ENCODE measurements at places on chromosomes 7 and 10.

- no peak for DNase-seq
These were observed 5.1 kb downstream of the AUTS2 start for GRCh38 chr7:69603351-69603750.

- no peak for DNase-seq
These were observed 837.6 kb upstream of the GHITM start for GRCh38 chr10:83301732-83302131.

GRCh38 chr7:45324683-45325237 lies 167.2 kb downstream of the RAMP3 start:
- DNase-seq = no peak

DNA sequence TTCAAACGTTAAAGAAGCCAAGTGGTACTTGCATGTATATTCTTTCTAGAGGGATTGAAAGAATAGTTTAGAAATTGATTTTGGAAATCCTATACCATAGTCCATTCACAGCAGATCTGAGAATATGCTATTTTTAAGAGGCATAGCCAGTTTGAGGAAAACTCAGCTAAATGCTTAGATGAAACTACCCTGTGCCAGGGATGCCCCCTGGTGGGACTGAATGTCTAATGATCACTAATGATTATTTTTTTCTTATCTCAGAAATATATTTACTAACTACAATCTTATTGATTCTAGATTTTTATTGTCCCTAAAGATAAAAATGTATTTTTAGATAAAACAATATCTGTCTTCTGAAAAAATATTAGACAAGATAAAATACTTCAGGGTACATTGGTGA lies 844.9 kb upstream of the PHF14 start:
- no peak for DNase-seq

- no peak for DNase-seq
These were observed 19.2 kb downstream of the KCP start for GRCh38 chr7:128891110-128891941.

DNA sequence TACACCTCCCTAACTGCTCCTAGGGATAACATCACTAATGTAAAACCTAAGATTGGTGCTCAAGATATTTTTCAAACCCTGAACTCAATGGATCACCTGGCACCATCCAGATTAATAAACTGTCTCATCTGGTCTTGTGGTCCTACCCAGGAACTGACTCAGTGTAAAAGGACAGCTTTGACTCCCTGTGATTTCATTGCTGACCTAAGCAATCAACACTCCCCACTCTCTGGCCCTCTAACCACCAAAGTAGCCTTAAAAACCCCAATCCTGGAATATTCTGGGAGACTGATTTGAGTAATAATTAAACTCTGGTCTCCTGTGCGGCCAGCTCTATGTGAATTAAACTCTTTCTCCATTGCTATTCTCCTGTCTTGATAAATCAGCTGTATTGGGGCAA lies 6.2 kb upstream of the USP54 start:
- DNase-seq = peak; percentile 8

DNA sequence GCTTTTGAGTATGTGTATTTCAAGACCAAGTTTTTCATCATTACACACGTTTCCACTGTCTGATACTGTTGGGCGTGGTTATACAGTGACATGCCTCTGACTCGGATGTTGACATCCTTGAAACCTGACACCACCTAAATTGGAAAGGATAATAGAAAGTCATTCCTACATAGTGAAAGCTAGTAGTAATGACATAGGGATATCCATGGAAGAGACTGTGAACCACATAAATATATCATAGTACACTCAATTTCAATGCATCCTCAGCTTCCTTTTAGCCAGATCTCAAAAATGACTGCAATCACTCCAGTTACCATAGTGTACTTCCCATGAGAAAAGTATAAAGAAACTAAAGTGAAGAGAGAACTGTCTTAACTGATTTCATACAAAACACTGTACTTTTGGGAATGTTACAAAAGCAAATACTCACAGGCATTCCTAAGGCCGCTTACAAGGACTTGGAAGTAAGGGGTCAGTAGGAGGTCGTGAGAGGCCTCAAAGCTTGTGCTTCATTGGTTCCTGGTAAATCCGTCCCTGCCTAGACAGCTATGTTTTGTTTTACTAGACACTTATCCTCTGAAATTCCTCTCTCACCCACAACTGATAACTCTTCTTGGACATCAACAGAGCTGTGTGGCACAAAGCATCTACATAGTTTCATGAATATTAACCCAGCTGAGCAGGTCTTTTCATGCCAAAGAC lies 71.8 kb upstream of the VWDE start:
- DNase-seq = peak; percentile 72

- no peak for DNase-seq
These were observed 147.5 kb upstream of the FRMD4A start for GRCh38 chr10:14478201-14478600.

DNA sequence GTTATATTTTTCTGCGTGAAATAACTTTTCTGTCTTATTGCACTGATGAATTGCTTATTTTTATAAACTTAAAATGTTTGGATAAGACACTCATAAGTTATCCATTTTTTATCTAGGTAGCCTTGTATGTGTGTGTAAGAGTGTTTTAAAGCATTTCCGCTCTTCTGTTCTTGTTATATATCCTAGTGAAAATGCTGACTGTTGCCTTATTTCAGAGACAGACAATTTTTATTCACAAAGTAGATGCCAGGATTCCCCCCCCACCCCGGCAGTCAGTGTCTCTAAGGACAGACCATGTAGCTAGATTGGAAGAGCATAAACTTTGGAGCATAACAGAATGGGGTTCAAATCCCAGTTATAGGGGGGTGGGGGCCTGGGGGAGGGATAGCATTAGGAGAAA lies 1.6 kb downstream of the SMC3 start:
- no peak for DNase-seq

All from fibroblast of skin of right quadriceps (primary cell).